ENCODE measurements at places on chromosomes 11 and 22. TPM values are rescaled to one million over a fixed set of nuclear protein-coding genes. Genes with fewer than 3 reads are reported as not detected.

GRCh38 chr22:42880815-42881214 is 23.7 kb upstream of the ARFGAP3 start:
- H3K4me3 ChIP-seq, result no peak overlapping the region
- no peak overlapping the region for H3K27ac ChIP-seq
- no peaks in the 10 kb centered on the region for H3K4me1 ChIP-seq
- H3K36me3 ChIP-seq, result no peaks in the 10 kb centered on the region
- DNase-seq, result no peak

DNA sequence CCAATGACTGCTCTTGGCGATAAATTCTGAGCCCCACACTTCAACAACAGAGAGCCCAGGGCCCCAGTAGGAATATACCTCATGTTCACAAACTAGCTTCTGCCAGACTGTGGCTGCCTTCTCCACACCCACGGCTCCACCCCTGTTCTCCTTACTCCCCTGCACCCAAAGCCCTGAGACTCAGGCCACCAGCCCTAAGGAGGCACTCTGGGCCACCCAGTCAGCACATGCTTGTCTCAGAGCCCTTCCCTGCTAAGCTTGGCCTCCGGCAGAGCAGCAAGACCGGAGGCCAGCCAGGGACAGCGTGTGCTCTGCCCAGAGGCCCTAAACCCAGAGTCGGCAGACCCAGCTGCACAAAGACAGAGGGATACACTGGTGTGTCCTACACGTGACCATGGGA is 27.9 kb downstream of the SPATA19 start:
- no peak overlapping the region for H3K4me3 ChIP-seq
- H3K36me3 ChIP-seq, result no peaks in the 10 kb centered on the region
- no peaks in the 10 kb centered on the region for H3K4me1 ChIP-seq
- DNase-seq, result no peak
- H3K27me3 ChIP-seq, result no peaks in the 10 kb centered on the region

DNA sequence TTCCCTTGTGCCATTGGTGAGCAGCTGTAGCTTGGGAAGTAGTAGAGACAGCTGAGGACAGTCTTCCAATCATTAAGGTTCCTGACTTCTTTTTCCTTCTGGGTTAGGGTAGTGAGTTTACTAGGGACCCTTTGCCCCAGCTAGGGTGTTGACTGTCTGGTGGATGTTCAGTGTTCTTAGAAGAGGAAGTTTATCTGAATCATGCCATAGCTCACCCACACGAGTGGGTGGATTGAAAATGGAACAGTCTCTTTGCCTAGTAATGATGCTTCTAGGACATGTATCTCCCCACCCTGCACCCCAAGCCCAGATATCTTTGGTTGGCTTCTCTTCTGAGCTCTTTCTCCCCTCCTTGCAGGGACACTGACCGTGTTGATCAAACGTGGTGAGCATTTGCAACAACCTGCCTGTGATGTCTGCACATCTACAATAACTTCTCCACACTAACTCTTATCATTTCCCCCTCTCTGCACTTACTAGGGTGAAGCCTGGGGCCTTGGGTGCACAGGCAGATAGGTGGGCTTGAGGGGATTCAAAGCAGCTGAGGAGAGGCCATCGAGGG is 57.1 kb upstream of the HORMAD2 start:
- no peaks in the 10 kb centered on the region for H3K27me3 ChIP-seq
- peaks cover 18% of the 10 kb centered on the region for H3K36me3 ChIP-seq
- peaks cover 7% of the 10 kb centered on the region for H3K4me1 ChIP-seq
- DNase-seq, result no peak
- H3K4me3 ChIP-seq, result no peak overlapping the region

GRCh38 chr11:2553198-2553597 is 108.4 kb downstream of the KCNQ1 start:
- H3K27me3 ChIP-seq, result no peaks in the 10 kb centered on the region
- no peak for DNase-seq
- no peak overlapping the region for H3K27ac ChIP-seq
- H3K4me1 ChIP-seq, result no peaks in the 10 kb centered on the region

- no peaks in the 10 kb centered on the region for H3K36me3 ChIP-seq
- H3K27ac ChIP-seq, result no peak overlapping the region
These were observed 2.5 kb upstream of the TPP1 start for GRCh38 chr11:6621711-6622211.

- no peak overlapping the region for H3K4me3 ChIP-seq
- H3K36me3 ChIP-seq, result no peaks in the 10 kb centered on the region
- no peaks in the 10 kb centered on the region for H3K27me3 ChIP-seq
- H3K4me1 ChIP-seq, result no peaks in the 10 kb centered on the region
- no peak for DNase-seq
These were observed 71.5 kb downstream of the SYN3 start for GRCh38 chr22:32986766-32987040.

SELENOH gene
- total RNA-seq, result 353 TPM

MOGAT2 gene
- total RNA-seq, result not detected

MFNG gene
- 1.7 TPM for total RNA-seq

All from PC-3 (cell line).